Activated CD4-positive, alpha-beta T cell treated with anti-CD3 and anti-CD28 coated beads, Interleukin-2, amount 10 ng/mL, durations not matched to agents 24 days and 14 days (primary cell): ENCODE measurements at places on chromosomes 7 and 10. TPM values are rescaled to one million over a fixed set of nuclear protein-coding genes. Genes with fewer than 3 reads are reported as not detected.

Gene GPR37
- not detected in 2 replicates for total RNA-seq

Gene PARD3
- 2.3 and 2.9 TPM in 2 replicates for total RNA-seq

Gene THNSL1
- 3.6 and 4.2 TPM in 2 replicates for total RNA-seq

Gene LAMTOR4
- 123 and 126 TPM in 2 replicates for total RNA-seq

Gene SLC29A3
- 5.6 and 6.0 TPM in 2 replicates for total RNA-seq

Gene GRID2IP
- 0.05 TPM in 1 of 2 replicates, not detected in the other for total RNA-seq

Gene DYNC1I1
- not detected in 2 replicates for total RNA-seq

Gene NRCAM
- total RNA-seq, result not detected in 2 replicates

Gene TAS2R41
- total RNA-seq, result not detected in 2 replicates

Gene ENO4
- total RNA-seq, result not detected in 2 replicates

Gene ZNF37A
- total RNA-seq, result 29.7 and 33.5 TPM in 2 replicates

Gene CHAT
- total RNA-seq, result 0.24 TPM in 1 of 2 replicates, not detected in the other

Gene PRR15
- not detected in 2 replicates for total RNA-seq

Gene MEOX2
- not detected in 2 replicates for total RNA-seq

Gene MOGAT3
- not detected in 2 replicates for total RNA-seq

Gene DDC
- total RNA-seq, result 0.19 and 0.35 TPM in 2 replicates

Gene PROSER2
- 0.24 and 0.37 TPM in 2 replicates for total RNA-seq

Gene C7orf57
- 0.14 TPM in 2 replicates for total RNA-seq

Gene TMEM120A
- total RNA-seq, result 36.1 and 38.2 TPM in 2 replicates

Gene SERPINE1
- total RNA-seq, result 0.33 and 0.45 TPM in 2 replicates

Gene TMEM273
- total RNA-seq, result 34.3 and 36.4 TPM in 2 replicates

Gene STK31
- 0.17 TPM in 1 of 2 replicates, not detected in the other for total RNA-seq

Gene PNLIPRP1
- not detected in 2 replicates for total RNA-seq

Gene ETV1
- total RNA-seq, result not detected in 2 replicates

Gene ASB15
- total RNA-seq, result not detected in 2 replicates

Gene SLC26A4
- total RNA-seq, result 6.5 and 7.8 TPM in 2 replicates

Gene RAB19
- total RNA-seq, result 23.0 and 24.4 TPM in 2 replicates

Gene FAM237B
- not detected in 2 replicates for total RNA-seq

Gene LRRD1
- total RNA-seq, result not detected in 2 replicates

Gene OR2A42
- not detected in 2 replicates for total RNA-seq

Gene BEND7
- total RNA-seq, result not detected in 2 replicates

Gene CHN2
- 0.33 TPM in 1 of 2 replicates, not detected in the other for total RNA-seq

Gene CPXM2
- not detected in 2 replicates for total RNA-seq

Gene COL17A1
- not detected in 2 replicates for total RNA-seq

Gene EGR2
- 178 and 201 TPM in 2 replicates for total RNA-seq

Gene GFRA1
- total RNA-seq, result not detected in 2 replicates

Gene STEAP1B
- 0.21 TPM in 1 of 2 replicates, not detected in the other for total RNA-seq

Gene CUZD1
- 3.1 and 3.7 TPM in 2 replicates for total RNA-seq

Gene ARHGEF35
- total RNA-seq, result 2.8 and 3.5 TPM in 2 replicates

Gene PPP3CB
- 42.5 and 43.6 TPM in 2 replicates for total RNA-seq

Gene SPAM1
- not detected in 2 replicates for total RNA-seq

Gene SCIN
- not detected in 2 replicates for total RNA-seq

Gene SMKR1
- 5.9 and 6.1 TPM in 2 replicates for total RNA-seq

Gene LHFPL3
- total RNA-seq, result not detected in 2 replicates

Gene FZD8
- total RNA-seq, result 0.38 and 0.56 TPM in 2 replicates

Gene ARHGEF5
- 8.7 and 9.4 TPM in 2 replicates for total RNA-seq

Gene FGFR2
- not detected in 2 replicates for total RNA-seq

Gene PLAC9
- total RNA-seq, result not detected in 2 replicates

Gene JAKMIP3
- 1.2 and 1.3 TPM in 2 replicates for total RNA-seq

Gene MRLN
- 0.82 TPM in 1 of 2 replicates, not detected in the other for total RNA-seq
